Heart right ventricle (tissue), 16 donors: ENCODE measurements at places on chromosomes 1 and 21. TPM values are rescaled to one million over a fixed set of nuclear protein-coding genes. Genes with fewer than 3 reads are reported as not detected.

The KCNA3 gene
- polyA plus RNA-seq, result 0.04 TPM

The OR2T33 gene
- polyA plus RNA-seq, result 0.03 TPM

The ARHGEF16 gene
- 1.1 TPM for polyA plus RNA-seq

The AJAP1 gene
- not detected for polyA plus RNA-seq

The OPTC gene
- polyA plus RNA-seq, result not detected

The RNF223 gene
- polyA plus RNA-seq, result not detected

The S100A5 gene
- not detected for polyA plus RNA-seq

The SHISA4 gene
- 72.6 TPM for polyA plus RNA-seq

The SFT2D2 gene
- 3.1 TPM for polyA plus RNA-seq

The A3GALT2 gene
- polyA plus RNA-seq, result not detected

The TLR5 gene
- polyA plus RNA-seq, result 1.1 TPM

The ACTA1 gene
- 2,779 TPM for polyA plus RNA-seq

The SUSD4 gene
- polyA plus RNA-seq, result 6.1 TPM

The TAGLN2 gene
- polyA plus RNA-seq, result 283 TPM

The RGSL1 gene
- not detected for polyA plus RNA-seq

The COL6A1 gene
- polyA plus RNA-seq, result 209 TPM

The CYP4A11 gene
- polyA plus RNA-seq, result 0.01 TPM
